ENCODE measurements at places on chromosomes 11 and 22.

- DNase-seq = no peak
Measured at GRCh38 chr22:44143105-44143474, 37.6 kb upstream of the PARVG start.

DNA sequence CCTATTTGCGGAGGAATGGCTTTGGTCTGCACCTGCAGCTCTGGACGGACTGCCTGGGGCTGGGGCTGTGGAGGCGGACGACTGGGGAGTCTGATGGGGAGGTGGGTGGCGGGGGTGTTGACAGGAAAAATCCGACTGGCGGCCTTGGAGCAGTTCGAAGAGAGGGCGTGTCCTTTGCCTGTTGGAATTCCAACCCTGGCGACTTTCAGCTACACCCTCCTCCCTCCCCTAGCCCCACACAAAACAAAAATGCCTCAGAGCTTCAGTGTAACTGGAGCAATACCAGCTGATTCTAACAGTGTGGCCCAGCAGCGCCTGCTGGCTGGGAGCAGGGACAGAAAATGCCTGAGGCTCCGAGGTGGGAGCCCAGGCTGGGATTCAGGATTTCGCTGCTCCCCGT lies 85.4 kb downstream of the ATXN10 start:
- DNase-seq = peak; percentile 67

- no peak for DNase-seq
Measured at GRCh38 chr11:130710021-130710420, 206.3 kb downstream of the SNX19 start.

- DNase-seq = no peak
Measured at GRCh38 chr11:57071829-57072228, 83.1 kb downstream of the OR5AK2 start.

- DNase-seq = peak; percentile 90
Measured at GRCh38 chr22:26568207-26568706, 21.7 kb downstream of the TPST2 start.

- no peak for DNase-seq
Measured at GRCh38 chr11:67374571-67375281, 1.3 kb upstream of the CLCF1 start.

GRCh38 chr22:43039800-43040199 lies 24.9 kb upstream of the PACSIN2 start:
- DNase-seq = no peak

DNA sequence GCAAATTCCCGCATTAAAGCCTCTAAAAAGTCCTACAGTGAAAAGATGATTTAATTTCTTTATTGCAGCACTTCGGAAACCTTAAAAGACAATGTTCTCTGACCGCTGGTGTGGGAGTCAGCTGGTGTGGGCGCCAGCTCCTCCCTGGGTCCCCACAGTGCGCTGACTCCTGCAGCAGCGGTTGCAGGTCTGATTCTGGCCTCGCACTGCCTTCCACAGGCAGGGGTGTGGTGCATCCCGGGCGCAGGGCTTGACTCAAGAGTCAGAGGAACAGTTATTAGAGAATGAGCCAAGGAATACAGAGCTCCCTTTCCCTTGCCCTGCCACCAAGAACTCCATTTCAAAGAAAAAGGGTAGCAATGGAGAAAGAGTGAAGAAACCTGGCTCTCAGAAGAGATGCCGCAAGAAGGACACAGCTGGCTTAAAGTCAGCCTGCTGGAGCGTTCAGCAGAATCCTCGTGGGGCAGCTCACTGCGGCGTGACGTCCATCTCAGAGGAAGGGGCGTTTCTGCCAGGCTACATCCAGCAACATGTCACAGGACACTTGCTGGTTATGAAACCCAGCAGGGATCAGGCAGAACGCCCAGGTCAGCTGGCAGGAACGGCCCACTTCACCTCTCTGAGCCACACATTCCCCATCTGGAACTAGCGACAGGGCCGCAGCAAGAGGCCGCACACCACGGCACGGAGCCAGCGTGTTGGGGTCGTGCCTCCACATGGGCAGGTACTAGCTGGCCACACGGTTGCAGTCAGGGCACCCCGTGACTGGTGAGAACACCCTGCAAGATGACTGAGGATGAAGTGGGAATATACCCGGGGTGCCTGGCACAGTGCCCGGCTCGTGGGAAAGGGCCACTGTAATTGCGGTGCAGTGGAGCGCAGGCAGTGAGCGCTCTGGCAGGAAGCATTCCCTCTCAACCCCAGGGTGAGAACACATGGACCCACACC lies 18.1 kb upstream of the EFCAB6 start:
- no peak for DNase-seq

- DNase-seq = no peak
Measured at GRCh38 chr11:1759851-1760220, 3.9 kb downstream of the CTSD start.

GRCh38 chr22:41822317-41823057 lies 10.4 kb upstream of the SREBF2 start:
- DNase-seq = no peak

- no peak for DNase-seq
Measured at GRCh38 chr22:19081351-19081750, 40.9 kb downstream of the DGCR2 start.

DNA sequence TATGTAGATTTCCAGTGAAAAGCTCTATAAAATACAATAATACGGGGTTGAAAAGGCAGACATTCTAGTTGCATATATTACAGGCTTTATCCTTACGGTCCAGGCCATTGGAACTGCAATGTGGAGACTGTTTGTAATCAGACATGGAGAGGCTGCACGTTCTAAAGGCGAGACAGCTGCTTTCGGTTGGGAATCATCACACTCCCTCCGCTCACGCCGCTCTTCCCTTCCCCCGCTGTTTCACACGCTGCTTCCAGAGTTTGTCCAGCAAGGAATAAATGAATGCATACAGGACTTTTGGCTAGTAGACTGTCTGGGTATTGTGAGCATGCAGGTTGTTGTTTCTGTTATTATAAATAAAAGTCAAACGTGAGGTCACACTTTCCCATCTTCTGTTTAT lies 13.5 kb upstream of the EFCAB6 start:
- DNase-seq = no peak

- DNase-seq = no peak
Measured at GRCh38 chr22:42939941-42940653, 74.9 kb downstream of the PACSIN2 start.

DNA sequence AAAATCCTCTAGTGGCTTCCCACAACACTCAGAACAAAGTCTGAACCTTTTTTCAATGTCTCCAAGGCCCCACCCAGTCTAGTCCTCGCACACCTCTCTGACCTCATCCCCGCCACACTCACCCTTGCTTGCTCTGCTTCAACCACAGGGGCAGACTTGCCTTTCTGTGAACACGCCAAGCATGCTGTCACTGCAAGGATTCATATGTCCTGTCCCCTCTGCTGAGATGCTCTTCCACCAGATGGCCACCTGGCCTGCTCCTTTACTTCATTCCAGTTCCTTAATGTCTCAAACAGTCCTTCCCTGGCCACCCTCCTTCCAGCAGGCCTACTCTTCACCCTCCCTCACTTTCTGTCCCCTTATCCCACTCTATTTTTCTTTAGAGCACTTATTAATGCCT lies 60.6 kb upstream of the ARHGAP20 start:
- DNase-seq = no peak

DNA sequence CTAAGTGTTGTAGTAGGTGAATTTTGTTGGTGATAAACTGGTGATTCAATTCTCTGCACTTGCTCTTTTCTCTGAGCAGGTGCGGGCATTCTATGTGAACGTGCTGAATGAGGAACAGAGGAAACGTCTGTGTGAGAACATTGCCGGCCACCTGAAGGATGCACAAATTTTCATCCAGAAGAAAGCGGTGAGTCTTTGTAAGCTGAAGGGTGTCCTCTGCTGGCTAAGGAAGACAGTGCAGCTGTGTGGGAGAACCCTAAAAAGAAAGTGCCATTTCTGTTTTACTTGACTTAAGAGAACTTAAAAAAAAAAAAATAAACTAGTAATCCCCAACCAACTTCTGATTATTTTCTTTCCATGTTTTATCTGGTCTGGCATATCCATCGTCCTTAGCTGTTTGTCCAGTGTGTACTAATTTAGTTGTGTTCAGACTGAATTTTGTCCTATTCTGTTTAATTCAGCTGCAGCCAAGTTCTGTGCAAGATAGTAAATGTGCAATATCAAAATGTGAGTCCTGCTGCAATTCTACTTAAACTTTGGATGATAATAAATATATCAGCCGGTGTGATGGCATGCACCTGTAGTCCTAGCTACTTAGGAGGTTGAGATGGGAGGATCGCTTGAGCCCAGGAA lies 29.6 kb downstream of the CAT start:
- DNase-seq = no peak

GRCh38 chr11:13116491-13116890 lies 107.4 kb downstream of the RASSF10 start:
- no peak for DNase-seq

GRCh38 chr22:36921309-36922104 lies 8.1 kb downstream of the CSF2RB start:
- DNase-seq = no peak

DNA sequence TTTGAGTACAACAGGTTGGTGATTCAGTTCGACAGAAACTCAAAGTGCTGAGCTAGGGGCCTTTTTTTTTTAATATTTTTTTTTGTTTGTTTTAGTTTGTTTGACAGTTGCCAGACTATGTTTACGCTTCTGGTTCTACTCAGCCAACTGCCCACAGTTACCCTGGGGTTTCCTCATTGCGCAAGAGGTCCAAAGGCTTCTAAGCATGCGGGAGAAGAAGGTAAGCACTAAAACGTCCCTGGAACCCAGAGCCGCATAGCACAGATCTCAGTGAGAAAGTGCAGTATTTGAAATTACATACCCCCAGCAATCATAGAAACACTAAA lies 649 bp downstream of the PRRG4 start:
- DNase-seq = no peak

DNA sequence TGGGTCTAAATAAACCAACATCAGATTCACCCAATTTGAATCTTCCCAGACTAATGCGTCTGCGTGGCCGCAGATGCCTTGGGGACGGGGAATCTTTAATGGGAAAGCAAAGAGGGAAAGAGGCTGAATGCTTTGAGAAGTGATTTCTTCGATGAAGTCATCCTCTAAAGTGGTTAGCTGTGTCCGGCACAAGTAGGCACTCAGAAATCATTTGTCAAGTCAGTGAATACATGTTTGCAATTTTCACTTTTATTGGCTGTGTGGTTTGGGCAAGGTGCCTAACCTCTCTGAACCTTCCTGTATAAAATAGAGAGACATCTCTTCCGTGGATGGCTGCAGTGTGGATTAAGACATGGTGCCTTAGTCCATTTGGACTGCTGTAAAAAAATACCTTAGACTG lies 19.7 kb upstream of the IFT27 start:
- DNase-seq = no peak

- DNase-seq = no peak
Measured at GRCh38 chr11:117789241-117789640, 7.8 kb downstream of the DSCAML1 start.

DNA sequence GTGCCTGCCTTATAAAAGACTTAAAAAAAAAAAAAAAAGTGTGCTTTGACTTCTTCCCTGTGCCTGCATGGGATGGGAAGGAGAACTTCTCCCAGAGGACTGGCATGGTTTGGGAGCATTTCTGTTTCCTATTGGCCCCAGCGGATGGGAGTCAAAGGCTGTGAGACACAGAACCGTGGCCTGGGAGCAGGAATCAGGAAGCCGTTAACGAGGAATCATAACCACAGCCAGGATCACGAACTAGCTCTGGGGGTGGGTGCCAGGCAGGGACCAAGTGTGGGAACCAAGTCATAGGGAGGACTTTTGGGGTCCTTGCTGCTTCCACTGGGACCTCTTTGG lies 526 bp downstream of the C1QTNF6 start:
- no peak for DNase-seq

DNA sequence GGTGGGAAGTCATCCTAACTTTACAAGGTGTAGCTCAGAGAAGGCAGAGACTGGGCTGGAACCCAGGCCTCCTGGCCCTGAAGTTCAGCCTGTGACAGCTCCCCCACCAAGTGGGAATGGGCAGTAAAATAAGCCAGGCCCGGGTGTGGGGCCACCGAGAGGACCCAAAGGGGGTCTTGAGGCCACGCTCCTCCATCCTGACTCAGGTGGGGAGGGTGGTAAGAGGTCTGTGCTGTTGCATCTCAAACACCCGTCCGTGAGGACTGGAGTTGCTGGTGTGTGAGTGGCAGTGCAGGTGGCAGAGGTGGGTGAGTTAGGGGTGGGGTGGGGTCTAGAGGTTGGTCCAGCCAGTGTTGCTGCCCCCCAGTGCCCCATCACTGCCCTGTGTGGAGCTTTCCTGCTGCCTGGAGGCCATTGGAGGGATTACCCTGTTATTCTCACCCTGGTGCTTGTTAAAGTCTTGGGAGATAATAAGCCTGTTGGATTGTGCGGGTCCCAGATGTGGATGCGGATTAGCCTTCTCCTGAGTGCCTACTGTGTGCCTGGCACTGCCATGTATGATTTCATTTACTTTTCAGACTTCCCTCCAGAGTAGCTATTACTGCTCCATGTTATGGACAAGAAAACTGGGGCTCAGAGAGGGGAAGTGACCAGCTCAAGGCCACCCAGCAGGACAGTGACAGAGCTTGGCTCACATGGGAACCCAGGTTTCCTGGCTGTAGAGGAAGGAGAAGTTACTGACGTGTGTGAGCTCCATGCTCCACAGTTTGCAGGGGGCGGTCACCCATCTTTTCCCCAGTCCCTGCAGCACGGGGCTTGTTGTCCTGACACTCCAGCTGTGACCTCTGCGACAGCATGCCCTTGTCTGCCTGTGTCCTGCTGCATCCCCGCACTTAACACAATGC lies 12.9 kb downstream of the SERPINH1 start:
- no peak for DNase-seq

DNA sequence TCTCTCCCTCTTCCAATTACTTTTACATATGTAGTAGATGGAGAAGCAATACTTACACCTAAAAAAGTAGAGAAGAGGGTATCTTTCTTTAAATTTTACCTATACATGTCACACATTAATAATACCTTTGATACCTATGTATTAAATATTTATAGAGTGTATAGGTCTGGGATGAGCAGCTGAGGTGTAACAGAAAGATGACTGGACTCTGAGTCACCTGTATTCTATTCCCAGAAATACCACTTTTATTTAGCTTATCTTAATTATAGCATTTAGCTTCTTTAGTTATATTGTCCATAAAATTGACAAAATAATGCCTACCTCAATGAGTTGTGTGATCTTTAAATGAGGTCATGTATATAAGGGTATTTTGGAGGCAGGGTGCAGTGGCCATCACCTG lies 30.6 kb upstream of the YAP1 start:
- no peak for DNase-seq

GRCh38 chr22:36211237-36211861 lies 9.7 kb upstream of the APOL4 start:
- DNase-seq = no peak

GRCh38 chr11:43810929-43811596 lies 69.6 kb upstream of the ALKBH3 start:
- DNase-seq = no peak

DNA sequence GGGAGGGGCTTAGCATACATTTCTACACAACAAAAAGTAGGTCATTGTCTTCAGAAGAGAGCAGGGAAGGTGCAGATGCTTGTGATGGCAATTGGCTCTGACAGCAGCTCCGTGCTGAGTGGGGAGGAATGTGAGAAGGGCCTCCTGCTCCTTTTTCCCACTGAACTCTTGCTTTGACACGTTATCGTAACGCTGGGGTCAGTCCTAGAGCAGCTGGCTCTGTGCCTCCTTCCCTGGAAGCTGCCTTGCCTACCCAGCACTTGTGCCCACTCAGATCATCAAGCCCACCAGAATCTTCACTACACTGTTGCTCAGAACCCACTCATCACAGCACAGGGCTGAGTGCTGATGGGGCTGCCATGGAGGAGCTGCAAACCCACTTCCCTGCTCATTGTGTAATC lies 14.9 kb upstream of the NAV2 start:
- DNase-seq = no peak
